ENCODE measurements at places on chromosomes 12 and 14.

DNA sequence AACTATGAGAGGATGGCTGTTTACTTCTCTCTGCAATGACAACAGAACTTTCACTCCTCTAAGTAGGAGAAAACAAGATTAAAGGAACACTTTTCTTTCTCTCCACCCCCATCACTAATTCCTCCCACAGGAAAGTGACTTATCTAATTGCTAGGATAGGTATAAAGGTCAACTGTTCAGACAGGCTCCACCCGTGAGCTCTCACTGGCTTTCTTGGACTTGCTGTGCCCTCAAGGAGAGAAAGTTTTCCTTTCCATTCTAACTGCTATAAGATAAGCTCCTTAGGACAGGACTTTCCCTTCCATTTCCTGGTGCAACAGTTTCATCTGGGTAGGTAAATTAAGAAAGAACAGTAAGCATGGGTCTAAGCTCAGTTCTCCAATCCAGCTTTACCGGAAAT, 4.8 kb downstream of the SLC41A2 start:
- DNase-seq = no peak

GRCh38 chr12:66321435-66321834, 19.1 kb downstream of the HELB start:
- no peak for DNase-seq

- DNase-seq = no peak
Observed at GRCh38 chr14:101814934-101815333, 53.4 kb downstream of the PPP2R5C start.

DNA sequence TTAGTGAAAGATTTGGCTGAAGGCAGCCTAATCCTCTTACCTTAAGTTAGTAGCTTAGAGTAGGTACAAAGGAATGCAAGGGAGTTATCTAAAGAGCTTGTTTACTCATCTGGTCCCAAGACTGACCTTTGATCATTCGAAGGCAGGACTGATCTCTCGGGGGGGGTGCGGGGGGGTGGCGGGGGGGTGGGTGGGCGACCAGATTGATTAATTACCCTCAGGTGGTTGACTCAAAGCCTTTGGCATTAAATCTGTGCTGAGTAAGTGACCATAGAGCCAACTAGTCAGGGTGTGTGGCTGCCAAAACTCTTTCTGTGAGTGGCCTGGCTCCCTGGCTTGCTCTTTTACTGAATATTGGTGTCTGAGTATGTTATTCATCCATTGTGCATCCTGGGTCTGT, 731.9 kb upstream of the FBXO33 start:
- no peak for DNase-seq

DNA sequence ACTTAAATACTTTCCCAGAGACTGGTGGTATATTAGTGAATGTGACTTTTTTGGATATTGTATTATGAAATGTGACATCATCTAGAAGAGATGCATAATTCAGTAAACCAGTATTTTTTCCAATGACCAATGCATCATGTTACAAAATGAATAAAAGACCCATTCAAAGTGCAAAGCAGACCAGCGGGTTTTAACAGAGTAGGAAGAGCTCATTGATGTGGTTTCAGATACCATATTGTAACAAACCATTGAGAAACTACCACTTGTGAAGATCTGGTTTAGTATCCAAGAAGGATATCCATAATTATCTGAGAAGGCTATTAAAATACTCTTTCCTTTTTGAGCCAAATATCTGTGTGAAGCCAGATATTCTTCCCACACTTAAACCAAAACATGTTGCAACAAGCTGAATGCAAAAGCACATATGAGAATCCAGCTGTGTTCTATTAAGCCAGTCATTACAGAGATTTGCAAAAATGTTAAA, 47.7 kb downstream of the MVK start:
- no peak for DNase-seq

DNA sequence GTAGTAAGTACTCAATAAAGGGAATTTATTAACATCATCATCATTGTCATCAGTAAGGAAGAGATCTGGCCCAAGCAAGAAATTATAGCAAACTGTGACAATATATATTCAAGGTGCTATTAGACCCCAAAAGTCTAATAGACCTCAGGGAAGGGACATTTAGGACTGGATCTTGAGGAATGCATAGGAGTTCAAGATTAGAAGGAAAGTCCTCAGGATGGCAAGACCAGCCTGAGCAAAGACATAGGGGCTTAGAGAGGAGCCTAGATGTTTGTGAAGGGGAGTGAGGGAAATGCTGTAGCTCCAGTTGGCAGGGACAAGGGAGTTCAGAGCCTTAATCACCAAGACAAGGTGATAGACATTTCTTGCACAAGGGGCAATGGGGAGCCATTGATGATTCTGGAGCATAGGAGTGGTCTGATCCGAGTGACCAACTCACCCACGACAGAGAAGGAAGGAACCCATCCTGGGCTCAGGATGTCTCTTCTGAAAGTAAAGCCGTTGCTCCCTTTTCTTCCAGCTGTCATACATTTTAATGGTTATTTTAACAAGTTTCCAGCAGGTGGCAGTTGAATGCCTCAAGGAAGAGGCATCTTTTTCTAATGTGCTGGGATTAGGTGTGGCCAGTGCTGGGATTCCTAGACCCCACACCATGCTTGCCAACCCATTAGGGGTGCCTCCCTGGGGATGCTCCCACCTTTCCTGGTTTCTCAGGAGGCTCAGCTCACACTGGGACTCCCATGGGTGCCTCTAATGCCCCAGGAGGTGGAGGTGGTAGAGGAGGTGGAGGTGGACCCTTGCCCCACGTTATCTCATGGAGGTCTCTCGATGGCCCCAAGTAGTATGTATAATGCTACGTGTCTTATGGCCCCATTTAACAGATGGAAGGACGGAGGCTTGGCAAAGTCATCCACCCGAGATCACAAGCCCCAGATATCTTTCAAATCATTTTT, 37.8 kb downstream of the PHETA1 start:
- DNase-seq = no peak

DNA sequence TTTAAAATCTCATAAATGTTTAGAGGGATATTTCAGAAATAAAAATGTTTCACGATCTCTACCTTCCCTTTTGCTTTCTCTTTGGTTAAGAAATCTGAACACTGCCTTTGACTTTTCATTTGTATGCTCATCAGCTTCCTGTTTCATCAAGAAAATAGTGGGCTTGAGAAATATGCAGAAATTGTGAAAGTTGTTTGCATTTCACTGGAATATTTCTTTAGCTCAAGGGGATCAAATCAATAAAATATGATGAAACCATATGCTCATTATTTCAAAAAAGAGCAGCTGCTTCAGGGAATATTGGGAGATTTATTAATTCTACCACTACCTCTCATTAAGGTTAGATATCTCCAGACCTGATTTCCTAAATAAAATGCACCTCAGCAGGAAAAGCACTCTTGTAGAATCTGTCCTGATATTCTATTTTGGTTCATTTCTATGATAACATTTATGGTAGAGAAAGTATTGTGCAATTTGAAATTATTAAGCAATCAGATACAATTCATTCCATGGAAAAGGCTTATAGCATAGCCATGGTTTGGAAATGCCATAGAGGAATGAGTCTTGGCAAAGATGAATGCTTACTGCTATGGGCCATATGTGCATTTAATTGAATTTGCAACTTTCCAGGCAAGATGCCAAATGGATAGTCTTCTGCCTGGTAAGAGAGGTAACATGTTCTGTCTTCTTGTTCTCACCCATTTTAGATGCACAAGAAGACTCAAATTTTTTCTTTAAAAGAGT, 212.6 kb upstream of the SLC16A7 start:
- no peak for DNase-seq

- DNase-seq = peak; percentile 0
Observed at GRCh38 chr14:73295198-73295796, 58.0 kb downstream of the PAPLN start.

DNA sequence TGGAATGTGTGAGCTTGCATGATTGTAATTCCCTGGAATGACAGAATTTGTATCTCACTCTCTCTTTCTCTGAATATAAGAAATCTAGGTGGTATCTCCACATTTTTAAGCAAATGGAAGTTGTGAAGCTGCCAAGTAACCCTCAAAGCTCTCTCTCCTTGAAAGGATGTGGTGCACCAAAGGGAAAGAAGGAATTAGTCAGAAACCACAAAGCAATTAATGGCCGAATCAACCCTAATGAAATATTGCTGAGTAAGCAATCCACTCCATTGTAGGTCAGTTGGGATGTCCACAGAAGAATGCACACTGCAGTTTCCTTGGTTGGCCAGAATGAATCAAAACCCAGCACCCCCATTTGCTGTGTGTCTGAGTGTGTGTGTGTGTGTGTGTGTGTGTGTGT, 153.5 kb downstream of the KCNA5 start:
- no peak for DNase-seq

DNA sequence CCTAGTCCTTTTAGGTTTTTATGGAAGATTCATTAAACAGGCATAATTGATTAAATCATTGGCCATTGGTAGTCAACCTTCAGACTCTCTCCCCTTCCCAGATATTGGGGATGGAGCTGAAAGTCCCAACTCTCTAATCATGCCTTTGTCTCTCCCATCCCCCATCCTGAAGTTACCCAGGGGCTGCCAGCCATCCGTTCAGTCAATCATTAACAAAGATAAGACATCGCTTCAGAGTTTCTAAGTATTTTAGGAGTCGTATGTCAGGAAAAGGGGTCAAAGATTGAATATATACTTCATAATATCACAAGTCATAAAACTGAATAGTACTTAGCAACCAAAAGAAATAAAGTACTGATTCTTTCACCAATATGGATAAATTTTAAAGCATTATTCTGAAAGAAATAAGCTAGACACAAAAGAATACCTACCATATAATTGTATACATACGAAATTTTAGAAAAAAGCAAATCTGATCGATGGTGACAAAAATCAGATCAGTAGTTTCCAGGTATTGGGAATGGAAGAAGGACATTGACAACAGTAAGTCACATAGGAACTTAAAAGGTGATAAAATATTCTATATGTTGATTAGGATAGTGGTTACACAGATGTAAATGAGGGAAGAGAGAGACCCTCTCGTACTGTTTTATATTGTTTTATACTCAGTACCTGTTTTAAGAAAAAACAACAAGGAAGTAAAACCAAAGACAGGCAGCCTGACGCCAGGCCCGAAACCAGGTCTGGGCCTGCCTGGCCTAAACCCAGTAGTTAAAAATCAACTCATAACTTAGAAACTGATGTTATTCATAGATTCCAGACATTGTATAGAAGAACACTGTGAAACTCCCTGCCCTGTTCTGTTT, 414.4 kb downstream of the DAD1 start:
- DNase-seq = no peak

- DNase-seq = no peak
Observed at GRCh38 chr12:34343345-34343744, 321.0 kb downstream of the ALG10 start.

GRCh38 chr14:20802341-20803084, at the start of gene RNASE1:
Gene RNASE1, minus strand, starts transcription at chr14:20802844. Its CDS starts 776 bp downstream, at chr14:20802068.
- no peak for DNase-seq
